ENCODE measurements at places on chromosomes 5 and 9.
A peak's percentile ranks its signal among the peaks of the same experiment; 100 is the strongest.

DNA sequence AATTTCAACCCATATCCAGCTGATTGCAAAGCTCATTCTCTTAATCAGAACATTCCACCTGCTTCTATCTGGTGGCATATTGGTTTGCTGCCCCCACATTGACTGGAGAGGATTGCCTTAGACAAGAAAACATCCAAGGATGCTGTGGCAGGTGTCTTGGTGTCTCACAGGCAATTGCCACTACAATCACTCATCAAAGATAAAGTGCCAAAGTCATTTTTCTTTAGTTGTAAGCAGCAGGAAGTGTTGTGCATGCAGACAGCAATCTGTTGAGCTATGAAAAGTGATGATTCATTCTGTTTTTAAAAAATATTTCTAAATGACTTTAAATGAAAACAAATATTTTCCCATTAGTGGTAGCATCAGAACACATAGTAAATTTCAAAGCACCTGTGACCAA lies 53.9 kb downstream of the CDH6 start:
- no peak for DNase-seq

- no peak for DNase-seq
Observed at GRCh38 chr9:127767410-127767809, 11.1 kb downstream of the SH2D3C start.

DNA sequence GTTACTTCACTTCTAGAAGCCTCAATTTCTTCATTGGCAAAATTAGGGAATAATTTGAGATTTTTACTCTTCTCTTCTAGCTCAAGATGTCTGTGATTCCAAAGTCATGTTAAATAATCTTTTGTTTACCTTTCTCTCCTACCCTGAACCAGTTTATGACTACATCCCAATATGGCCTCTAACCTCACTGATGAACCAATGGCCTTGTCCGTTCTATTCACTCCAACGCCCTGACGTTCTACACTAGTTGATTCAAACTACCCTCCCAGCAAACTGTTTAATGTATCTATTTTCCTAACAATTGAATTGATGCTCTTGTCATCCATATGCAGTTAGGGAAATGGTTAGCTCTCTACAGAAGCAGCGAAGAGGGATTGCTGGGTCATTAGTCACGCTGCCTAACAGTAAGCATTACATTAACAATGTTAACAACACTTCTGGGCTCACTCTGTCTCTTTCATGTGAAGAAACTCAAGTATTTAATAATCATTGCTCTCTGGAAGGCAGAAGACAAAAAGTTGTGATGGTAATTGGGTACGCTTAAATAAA lies 38.0 kb downstream of the RAPGEF1 start:
- DNase-seq, result no peak

DNA sequence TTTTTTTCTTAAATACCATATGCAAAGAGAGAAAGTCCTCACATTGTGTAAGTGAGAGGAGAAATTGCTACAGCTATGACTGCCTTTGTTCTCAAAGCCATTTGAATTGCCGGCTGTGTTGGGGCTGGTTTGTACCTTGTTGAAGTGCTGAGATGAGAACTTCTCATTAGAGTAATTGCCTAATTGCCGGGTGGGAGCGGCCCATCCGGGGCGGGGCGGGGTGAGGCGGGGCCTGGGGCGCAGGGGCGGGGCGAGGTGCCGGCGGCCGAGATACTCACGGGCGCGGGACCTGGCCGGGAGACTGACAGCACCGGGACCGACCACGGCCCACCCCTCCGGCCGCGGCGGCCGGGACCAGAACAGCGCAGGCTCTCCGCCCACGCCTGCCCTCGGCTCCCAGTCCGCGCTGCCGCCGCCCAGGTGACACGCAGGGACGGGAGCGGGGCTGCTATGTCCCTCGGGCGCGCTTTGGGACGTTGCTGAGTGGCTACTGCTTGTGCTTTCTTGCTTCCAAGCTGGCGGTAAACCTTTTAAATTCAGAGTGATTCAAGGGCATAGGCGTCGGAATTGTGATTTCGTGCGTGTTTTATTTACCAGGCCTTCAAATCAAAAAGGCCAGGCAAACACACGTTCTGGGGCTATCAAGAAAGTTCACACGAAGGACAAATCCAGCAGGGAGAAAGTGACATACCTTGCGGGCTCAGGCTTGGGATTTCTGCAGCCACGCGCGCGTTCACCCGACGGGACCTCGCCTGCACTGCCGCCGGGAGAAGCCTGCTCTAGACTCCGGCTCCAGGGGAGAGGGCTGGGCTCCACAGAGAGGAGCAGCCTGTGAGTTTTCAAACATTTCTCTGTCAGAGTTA lies 269.1 kb downstream of the FANCC start:
- DNase-seq, result no peak

- DNase-seq, result no peak
Observed at GRCh38 chr5:151741678-151742423, 16.6 kb downstream of the ATOX1 start.

GRCh38 chr9:128846680-128847030 lies 17.1 kb upstream of the SPOUT1 start:
- no peak for DNase-seq

- DNase-seq, result no peak
Observed at GRCh38 chr9:105884416-105884815, 190.1 kb downstream of the TMEM38B start.

- DNase-seq, result no peak
Observed at GRCh38 chr5:4802044-4802443, 338.1 kb upstream of the ADAMTS16 start.

DNA sequence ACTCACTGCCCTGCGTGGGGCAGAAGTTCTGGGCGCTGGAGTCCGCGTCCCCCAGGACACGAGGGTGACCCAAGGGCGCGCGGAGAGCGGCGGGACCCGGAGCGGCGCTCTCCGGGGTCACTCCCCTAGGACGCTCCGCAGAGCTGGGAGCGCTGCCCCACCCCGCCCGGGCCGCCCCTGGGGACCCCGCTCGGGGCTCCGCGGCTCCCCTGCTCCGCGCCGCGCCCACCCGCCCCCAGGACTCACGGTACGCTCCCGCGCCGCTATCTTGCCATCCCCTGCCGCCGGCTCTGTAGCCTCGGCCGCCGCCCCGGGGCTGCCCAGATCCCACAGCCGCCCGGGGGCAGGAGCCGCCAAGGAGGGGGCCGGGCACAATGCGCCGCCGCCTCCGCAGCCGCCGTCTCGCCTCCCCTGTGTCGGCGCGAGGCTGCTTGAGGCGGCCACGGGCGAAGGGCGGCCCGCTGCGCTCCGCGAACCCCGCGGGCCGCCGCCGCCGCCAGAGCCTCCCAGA lies 303 bp downstream of the LIFR start:
- DNase-seq, result no peak

DNA sequence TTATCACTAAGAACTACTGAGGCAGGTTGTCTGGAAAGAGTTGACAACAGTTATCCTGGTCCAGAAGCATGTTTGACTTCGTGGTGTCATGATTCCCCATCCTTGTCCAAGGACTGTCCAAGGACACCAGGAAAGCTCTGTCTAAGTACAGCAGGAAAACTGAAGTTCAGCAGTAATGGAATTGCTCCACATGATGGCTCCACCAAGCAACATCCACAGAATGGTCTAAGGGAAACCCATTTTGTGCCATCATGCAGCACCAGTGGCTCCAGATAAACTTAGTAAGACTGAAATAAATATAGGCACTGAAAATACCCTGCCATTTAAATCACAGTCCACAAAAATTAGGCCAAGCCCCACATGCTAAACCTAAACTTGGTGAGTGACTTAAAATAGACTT lies 192.8 kb downstream of the CDH18 start:
- no peak for DNase-seq

DNA sequence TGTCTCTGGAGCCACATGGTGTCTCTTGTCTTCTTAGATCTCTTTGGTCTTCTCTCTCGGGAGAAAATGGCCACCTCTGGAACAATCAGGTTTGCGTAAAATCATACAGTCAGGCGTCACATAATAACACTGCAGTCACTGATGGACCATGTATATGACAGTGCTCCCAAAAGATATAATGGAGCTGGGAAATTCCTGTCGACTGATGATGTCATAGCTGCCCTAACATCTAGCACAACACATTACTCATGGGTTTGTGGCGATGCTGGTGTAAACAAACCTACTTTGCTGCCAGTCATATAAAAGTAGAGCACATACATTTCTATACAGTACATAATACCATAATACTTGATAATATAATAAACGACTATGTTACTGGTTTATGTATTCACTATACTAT lies 30.1 kb upstream of the RAI14 start:
- no peak for DNase-seq

GRCh38 chr9:124014956-124015660 lies 3.5 kb downstream of the LHX2 start:
- DNase-seq, result peak; percentile 62

DNA sequence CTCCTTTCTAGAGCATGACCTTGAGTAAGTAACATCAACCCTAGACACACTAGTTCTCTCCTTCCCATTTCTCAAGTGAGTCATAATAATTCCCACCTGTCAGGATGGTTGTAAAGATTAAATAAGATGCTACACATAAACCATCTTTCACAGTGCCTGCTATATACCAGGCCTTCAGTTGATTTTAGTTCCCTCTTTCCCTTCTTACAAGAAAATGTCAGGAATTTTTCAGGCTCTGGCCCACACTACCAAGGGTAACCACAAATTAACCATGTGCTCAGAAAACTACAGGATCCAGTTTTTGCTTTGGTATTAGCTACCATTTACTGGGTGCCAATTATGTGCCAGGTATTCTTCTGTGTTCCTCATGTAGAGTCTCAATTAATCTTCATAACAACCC lies 42.7 kb upstream of the RARS1 start:
- no peak for DNase-seq

- no peak for DNase-seq
Observed at GRCh38 chr9:76290555-76290954, 103.7 kb downstream of the RFK start.

DNA sequence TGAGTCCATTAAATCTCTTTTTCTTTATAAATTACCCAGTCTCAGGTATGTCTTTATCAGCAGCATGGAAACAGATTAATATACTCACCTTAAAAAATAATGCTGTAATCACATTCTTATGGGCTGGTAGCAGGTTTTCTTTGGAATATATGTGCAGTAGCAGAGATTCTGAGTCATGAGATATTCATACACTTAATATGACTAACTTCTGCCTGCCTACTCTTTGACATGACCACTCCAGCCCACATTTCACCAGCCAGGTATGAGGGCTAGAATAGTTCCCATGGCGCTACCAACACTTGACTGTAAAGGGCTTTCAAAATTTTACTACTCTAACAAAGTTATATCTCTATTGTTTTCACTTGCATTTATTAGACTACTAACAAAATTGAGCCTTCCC lies 74.1 kb upstream of the GHR start:
- no peak for DNase-seq

DNA sequence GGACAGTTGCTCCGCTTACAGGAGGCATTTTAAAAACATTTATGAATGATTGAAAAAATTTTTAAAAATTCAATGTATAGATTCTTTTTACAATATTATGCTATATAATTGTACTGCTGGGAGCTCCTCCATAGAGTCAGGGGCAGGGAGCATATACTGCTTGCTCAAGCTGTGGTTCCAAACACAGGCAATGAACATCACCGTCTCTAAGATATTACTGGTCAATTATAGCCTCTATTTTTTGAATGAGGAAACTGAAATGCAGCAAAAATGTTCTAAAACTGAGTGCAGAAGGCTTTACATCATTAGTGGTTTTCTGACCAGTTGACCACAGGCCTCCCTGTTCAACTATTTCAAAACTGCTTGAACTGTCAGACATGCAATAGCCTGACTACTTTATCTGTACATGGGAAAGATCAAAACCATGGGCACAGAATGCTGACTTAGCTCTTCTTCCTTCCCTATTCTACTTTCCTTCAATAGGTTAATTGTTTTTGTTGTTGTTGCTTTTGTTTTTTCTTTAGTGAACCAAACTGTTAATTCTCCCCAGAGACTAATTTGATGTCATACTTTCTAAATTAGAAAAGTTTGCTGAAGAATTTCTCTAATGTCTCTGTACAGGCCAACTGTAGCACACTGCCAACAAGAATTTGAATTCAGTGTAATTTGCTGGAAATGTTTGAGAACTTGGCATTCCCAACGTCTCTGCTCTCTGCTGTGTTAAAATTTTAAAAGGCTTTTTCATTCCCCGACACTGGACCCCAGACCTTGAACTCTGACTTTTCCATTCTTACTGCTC lies 107.6 kb upstream of the MPDZ start:
- no peak for DNase-seq

GRCh38 chr5:30450153-30450552 lies 743.3 kb upstream of the CDH6 start:
- no peak for DNase-seq

DNA sequence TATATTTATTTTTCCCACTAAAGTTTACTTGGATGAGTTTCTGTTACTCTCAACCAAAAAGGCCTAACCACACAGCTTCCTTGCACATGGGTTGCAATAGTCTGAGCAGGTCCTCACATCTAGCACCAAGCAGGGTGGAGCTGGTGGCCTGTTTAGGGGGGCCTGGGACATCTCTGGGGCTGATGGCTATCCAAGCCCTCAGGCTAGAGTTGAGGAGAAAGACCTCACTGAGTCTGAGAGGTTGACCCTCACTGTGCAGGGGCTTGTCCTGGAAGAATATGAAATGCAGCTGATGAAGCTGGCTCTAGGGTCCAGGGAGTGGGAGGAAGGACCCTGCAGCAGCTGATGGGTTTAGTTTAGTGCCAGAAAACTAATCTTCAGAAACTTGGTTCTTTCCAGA lies 217.1 kb upstream of the MVB12B start:
- no peak for DNase-seq

- DNase-seq, result no peak
Observed at GRCh38 chr5:73067213-73067612, 53.2 kb upstream of the TMEM171 start.

DNA sequence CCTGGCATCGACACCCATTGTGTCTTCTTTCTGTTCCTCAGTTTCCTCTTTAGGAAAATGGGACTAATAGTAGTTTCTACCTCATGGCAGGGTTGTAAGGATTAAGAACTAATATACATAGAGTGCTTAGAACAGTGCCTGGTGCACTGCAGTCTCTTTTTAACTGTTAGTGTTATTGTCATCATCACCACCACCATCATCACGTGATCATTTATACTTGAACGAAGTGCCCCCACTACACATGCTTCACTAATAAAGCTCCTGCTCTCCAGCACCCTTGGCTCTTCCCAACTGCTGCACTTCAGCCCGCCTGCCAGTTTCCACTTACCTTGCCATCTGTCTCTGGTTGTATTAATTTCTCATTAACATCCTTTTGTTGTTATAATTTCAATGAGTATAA lies 35.8 kb upstream of the MAST4 start:
- no peak for DNase-seq

DNA sequence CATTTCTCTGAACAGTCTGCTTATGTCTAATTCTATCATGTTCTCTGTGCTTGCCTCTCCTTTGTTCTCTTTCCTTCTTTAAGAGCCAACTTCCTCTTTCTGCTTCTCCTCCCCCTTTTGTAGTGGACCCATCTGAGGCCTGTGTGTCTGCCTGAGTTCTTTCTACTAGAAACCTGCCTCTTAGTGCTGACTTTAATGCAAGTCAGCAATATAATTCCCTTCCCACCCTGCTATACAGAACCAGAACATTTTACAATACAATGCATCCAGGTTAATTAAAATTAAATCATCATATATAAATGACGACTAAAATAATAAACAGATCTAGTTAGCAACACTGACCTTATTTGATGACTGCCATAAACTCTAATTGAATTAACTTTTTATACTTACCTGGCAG lies 82.6 kb upstream of the GAS1 start:
- DNase-seq, result no peak
